Bronchial epithelial cell (primary cell): ENCODE measurements at places on chromosomes 6 and 20. TPM values are rescaled to one million over a fixed set of nuclear protein-coding genes. Genes with fewer than 3 reads are reported as not detected.
A peak's percentile ranks its signal among the peaks of the same experiment; 100 is the strongest.

GRCh38 chr6:129989396-129989795, 29.0 kb upstream of the L3MBTL3 start:
- no peak for DNase-seq

DNA sequence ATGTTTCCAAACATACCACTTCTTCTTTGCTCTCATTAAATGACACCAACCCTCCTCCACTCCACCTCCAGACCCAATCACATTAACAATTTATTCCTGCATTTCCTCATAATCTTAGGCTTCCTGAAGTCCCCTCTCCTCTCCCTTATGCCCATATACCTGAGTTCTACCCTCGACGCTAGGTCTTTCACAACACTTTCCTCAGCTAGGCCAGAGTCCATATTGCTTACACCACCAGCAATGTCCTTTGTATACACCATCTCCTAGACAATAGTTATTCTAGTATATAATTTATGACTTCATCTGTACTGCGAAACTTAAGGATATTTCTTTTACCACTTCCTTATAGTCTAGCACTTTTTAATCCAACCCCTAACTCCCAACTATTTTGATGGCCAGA, 47.7 kb downstream of the SIM1 start:
- no peak for DNase-seq

DNA sequence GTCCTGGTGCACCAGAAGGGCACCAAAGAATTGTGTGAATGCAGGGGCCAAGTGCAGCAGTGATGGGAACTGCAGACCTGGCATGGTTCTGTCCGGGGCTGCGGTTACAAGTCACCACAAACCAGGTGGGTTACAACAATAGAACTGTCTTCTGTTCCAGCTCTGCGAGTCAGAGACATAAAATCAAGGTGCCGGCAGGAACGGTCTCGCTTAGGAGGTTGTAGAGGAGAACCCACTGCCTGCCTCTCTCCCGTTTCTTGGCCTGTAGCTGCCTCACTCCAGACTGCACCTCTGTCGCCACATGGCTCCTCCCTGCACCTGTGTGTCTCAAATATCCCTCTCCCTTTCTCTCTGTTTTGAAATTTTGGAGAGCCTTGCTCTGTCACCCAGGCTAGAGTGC, 143.3 kb downstream of the TAF4 start:
- DNase-seq = no peak

DNA sequence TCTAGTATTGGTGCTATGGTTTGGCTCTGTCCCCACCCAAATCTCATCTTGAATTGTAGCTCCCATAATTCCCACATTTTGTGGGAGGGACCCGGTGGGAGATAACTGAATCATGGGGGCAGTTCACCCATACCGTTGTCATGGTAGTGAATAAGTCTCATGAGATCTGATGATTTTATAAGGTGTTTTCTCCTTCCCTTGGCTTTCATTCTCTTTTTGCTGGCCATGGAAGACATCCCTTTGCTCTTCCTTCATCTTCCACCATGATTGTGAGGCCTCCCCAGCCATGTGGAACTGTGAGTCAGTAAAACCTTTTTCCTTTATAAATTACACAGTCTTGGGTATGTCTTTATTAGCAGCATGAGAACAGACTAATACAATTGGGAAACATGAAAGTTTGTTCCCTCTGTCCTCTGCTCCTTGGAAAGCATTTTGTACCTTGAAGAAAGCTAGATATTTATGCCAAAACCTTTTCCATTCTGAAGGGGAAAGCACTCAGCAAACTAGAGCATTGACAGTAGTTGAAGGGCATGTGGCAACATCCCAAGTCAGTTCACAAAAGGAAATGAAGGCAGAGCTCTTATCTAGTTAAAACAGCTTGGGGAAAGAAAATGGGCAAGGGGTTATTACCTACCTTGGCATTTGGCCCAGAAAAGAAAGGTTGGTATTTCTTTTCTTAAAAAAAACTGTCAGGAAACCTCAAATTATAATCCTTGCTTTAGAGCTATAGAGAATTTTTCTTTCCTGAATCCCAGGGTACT, 10.7 kb upstream of the TNFAIP3 start:
- DNase-seq = no peak

DNA sequence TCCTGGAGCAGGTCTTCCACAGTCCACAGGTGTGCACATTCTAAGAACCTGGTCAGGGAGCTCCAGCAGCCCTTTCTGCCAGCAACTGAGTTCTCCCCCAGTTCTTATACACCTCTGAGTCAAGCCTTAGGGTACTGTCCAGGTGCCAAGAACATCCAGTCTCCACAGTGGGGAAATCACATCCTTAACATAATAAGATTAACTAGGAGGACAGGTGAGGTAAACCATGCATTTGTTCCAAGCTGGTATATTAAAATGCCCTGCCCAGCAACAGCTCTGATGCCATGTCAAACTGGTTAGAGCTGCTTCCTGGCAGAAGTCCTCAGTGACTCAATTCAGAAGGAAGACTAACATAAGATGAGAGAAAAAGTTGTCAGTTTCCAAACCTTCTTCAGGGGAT, 303.9 kb upstream of the SGK1 start:
- peak; percentile 87 for DNase-seq

- DNase-seq = no peak
Observed at GRCh38 chr20:57108742-57109570, 157.5 kb downstream of the BMP7 start.

DNA sequence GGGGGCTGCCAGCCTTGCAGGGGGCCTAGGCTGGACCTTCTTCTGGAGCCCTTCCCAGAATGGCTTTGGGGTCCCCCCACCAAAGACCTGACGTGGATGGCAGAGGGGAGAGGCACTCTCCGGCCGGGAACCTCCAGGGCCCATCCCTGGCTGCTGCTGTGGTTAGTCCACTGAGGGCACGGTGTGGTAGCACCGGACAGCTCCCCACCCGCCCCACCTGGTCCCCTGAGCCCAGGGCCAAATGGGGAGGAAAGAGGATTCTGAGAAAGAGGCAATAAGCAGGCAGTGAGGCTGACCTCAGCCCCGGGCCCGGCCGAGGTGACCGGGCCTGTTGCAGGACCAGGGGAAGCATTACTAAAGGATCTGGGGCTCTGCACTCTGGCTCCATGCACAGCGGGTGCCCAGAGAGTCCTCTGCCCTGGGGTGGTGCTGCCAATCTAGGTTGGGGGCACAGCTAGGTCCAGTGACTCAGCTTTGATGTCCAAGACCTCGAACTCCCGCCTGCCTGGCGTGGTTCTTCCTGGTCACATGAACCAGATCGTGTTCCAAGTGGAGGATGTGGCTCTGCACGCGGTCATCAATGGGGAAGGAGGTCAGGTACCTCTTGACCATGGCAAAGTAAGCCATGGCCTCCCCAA, 2.2 kb downstream of the CENPB start:
- no peak for DNase-seq

GRCh38 chr6:158705386-158706126, 55.7 kb downstream of the SYTL3 start:
- DNase-seq = no peak

DNA sequence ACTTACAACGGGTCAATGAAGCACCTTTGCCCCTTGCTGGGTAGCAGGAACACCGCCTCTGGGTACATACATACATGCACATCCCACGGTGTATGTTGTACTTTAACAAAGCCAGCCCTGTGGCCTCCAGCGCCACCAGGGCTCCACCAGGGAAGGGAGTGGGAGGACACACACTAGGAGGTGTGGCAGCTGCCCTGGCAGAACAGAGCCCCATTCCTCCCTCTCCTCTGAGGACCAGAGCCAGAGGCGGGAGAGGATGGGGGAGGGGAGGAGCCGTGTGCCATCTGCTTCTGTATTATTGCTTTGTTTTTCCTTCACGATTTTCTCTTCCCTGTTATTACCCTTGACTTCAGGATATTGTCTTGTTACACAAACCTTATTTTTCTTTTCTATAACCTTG, 105.8 kb upstream of the TRAF3IP2 start:
- DNase-seq = no peak

DNA sequence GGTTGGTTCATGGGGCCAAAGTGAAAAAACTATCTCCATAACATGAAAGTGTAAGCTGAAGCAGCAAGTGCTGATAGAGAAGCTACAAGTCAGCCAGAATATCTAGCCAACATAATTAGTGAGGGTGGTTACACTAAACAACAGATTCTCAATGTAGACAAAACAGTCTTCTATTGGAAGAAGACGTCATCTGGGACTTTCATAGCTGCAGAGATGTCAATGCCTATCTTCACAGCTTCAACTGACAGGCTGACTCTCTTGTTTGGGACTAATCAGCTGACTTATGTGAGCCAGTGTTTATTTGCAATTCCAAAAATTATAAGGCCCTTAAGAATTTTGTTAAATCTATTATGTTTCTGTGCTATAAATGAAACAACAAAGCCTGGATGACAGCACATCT, 63.2 kb downstream of the GMDS start:
- no peak for DNase-seq

DNA sequence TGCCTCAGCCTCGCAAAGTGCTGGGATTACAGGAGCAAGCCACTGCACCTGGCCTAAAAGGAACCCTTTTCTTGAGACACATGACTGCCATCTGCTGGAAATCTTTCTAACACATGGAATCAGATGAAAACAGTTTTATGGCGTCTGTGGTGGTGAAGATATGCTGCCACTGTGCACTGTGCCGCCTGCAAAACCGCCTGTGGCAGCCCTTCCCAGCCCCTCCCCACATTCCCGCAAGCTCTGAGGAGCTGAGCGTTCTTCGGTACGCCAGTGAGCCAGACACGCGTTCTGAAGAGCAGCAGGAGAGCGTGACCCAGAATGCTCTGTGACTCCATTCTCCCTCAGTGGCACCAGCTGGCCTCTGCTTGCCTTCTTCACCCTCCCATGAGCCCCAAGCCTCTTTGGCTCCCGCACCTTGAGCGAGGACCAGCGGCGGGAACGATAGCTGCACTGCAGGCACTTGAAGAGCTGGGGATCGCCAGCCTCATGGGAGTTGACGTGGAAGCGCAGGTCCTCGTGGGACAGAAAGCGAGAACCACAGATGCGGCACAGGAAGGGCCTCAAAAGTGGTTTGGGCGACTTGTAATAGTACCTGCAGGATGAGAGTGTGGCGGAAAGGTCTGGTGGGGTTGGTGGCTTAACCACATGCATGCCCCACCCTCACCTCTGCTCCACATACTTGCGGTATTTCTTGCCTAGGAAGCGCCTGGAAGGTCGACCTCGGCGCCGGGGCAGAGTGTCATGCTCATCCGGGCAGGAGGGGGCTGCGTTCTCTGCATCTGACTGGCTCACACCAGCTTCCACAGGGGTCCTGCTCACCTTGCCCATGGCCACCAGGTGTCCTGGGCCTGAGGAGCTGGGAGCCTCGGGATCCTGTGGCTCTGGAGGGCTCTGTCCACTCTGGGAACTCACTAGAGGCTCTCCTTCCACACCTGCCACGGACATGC, 8.7 kb downstream of the ZNF335 start:
- peak; percentile 49 for DNase-seq

- no peak for DNase-seq
Observed at GRCh38 chr6:150617062-150617461, 17.4 kb downstream of the PLEKHG1 start.

The DAAM2 gene
- under 0.01 and 0.13 TPM in 2 replicates for total RNA-seq

The OR2H1 gene
- not detected in 2 replicates for total RNA-seq

The ELOVL4 gene
- 6.1 and 15.0 TPM in 2 replicates for total RNA-seq

The ZC3H12D gene
- under 0.01 TPM in 2 replicates for total RNA-seq

The HSPA1L gene
- total RNA-seq = 0.53 and 1.4 TPM in 2 replicates
